ENCODE measurements at places on chromosomes 7 and 10.

DNA sequence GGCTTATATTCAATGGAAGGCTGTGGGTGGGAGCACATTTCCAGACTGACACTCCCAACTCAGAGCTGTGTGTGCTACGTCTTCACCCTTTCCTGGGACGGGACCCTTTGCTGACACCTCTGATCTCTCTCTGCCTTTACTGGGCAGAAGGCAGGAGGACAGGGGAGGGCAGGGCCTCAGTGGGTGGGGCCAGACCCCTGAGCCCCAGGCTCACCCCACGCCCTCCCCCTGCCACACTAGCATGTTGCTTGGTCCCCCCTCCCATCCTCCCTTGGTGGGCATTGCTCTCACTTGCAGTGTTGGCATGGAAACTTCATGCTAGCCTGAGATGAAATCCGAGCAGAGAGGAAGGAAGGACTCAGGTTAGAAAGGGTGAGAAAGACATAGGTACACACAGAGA lies 18.4 kb downstream of the TMEM273 start:
- DNase-seq, result no peak

- DNase-seq, result peak; percentile 75
These were observed 719 bp downstream of the DPY19L1 start for GRCh38 chr7:35036361-35037171.

DNA sequence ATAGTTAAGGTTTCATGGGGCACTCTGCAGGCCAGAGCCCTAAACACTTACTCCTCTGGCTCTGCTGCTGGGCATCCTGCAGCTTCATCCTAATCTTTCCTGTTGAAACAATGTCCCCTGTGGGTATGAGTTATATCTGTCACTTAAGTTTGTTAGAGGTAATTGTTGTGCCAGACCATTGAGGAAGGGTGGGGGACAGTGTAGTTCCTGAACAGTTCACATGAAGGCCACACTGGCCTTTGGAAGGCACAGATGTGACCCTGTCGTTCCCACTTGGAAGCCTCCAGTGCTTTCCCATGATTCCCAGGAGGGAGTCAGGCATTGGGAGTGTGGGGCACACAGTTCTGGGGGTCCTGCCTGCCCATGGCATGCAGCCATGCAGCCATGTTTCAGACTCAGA lies 65.3 kb downstream of the WDFY4 start:
- DNase-seq, result no peak

GRCh38 chr7:149562602-149563001 lies 65.0 kb upstream of the ZNF746 start:
- DNase-seq, result no peak

- DNase-seq, result peak; percentile 91
These were observed 1.7 kb downstream of the SFXN3 start for GRCh38 chr10:101032637-101033224.

DNA sequence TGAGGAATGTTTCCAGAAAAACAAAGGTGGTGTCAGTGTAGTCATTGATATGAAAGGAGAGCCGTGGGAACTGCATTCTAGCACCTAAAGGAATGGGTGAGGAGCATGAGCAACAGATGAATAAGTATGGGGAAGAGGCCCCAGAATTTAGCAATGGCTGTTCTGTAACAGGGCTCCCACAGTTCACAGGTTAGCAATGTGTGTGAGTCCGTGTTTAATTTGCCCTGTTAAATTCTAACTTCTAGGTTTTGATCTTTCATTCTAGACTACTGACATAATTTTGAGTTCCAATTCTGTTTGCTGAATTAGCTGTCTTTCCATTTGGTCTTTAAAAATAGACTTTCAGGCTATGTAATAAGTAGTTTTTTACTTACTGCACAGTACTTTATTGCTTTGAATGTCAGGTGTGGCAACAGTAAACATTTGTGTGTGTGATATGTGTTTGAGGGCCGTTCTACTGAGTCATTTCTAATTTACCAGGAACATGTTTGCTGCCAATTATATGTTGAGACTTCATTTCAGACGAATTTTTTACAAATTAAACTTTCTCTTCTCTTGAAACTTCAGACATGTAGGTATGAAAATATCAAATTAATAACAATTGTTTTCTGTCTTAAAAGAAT lies 8.8 kb downstream of the STK17A start:
- no peak for DNase-seq

DNA sequence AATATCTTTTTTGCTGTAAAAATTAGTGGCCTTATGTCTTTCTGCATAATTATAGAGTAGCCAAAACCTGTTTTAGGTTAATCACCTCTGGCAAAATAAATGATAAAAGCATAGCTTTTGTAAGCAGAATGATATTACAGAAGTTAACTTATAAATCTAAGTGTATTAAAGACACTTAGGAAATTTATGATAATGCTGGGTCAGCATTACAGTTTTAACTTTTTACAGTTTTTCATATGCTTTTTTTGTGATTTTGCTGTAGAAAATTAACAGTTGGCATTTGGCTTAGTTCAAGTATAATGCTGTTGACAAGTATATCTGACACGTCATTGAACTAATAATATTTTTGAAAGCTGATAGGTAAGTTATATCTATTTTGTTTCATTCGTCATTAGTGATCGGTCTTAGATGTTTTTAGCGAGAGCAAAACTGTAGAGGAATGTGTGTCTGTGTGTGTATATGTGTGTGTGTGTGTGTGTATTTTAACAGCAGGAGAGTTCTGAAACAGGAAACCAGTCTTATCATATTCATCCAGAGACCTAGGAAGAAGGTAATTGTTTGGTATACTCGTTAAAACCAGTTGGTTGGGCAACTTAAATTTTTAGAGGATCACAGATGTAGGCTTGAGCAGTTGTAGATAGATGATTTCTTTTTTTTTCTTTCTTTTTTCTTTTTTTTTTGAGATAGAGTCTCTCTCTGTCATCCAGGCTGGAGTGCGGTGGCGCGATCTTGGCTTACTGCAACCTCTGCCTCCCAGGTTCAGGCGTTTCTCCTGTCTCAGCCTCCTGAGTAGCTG lies 15.4 kb downstream of the PTEN start:
- no peak for DNase-seq

DNA sequence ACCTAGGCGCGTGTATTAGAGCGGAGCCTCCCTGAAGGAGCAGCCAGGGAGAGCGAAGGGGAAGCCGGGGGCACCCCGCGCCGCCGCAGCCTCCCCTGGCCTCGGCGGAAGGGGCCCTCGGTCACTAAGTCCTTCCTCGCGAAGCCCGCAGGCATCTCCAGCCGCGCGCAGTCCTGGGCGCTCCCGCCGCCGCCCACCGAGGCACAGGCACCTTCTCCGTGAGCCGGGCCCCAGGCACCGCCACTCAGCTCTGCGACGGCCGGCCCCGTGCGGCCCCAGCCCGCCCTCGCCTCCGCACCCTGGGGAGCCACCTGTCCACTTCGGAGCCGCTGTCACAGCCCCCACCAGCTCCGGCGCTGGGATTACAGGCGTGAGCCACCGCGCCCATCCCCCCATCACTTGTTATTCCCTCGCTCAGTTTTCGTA lies 80.8 kb downstream of the ZNF467 start:
- DNase-seq, result no peak

DNA sequence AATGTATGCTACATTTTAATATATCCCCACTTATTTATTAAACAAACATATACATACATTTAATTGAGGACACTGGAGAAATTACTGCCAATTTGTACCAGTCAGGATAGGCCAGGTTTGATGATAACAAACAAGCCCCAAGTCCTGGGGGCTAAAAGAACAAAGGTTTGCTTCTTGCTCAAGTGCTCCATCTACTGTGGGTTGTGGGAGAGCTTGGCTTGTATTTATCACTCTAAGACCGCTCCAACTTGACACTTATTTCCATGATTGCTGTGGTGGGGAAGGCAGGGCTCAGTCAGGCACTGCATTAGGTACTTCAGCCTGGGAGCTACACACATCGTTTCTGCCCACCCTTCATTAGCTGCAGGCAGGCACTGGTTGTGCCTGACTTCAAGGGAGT lies 136.6 kb upstream of the ZNF32 start:
- no peak for DNase-seq

GRCh38 chr7:33707427-33707826 lies 197.9 kb upstream of the BMPER start:
- no peak for DNase-seq

DNA sequence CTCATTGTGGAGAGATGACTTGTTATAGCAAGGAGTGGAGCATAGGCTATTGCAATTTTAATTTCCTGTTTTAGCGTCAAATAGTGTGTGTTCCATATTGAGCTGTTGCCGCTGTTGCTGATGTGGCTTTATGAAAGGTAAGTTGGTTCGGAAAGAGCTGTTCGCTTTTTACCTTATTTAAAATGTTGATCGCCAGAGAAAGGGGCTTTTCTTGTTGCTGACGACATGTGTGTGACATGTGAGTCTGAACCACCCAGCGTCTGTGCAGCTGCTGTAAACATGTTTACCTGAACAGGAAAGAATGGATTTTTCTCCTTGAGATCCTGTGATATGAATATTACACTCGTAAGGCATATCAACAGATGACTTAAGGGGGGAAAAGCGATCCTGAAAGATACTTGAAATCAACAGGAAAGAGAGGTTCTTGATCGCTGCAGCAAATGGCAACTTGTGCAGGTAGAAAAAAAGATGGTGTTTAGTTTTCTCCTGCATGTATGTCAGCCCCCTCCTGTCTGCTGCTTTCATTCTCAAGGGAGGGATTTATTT lies 2.5 kb downstream of the ZEB1 start:
- DNase-seq, result peak; percentile 22

DNA sequence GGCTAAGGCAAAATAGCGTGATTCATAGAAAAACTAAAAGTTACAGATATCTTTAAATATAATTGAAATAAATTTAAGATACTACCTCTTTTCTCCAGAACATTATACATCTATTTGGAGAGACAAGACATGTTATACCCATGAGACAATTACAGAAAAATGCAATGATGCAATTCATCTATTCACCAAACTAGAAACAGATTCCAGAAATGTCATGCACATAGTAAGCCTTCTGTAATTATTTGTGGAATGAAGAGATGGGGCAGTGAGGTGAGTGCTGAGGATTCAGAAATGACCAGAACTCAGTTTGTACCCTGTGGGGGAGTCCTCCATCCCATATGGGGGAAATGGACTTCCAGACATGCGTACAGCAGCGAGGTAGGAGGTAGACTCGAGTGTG lies 99.4 kb downstream of the MKX start:
- DNase-seq, result peak; percentile 20
